Cortex of kidney (tissue), 1 donor: ENCODE measurements at places on chromosomes 4 and X.

DNA sequence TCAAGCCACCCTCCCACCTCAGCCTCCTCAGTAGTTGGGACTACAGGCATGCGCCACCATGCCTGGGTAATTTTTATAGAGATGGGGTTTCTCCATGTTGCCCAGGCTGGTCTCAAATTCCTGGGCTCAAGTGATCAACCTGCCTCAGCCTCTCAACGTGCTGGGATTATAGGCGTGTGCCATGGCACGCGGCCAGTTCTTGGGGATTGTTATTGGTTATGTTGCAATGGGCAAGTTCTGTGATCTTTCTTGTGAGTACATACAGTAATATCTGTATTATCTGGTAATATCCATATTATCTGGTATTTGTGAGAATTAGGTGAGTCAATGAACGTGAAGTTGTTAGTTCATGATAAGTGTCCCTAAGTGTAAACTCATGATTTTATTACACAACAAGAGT is 90.3 kb upstream of the TBL1X start:
- DNase-seq, result no peak

DNA sequence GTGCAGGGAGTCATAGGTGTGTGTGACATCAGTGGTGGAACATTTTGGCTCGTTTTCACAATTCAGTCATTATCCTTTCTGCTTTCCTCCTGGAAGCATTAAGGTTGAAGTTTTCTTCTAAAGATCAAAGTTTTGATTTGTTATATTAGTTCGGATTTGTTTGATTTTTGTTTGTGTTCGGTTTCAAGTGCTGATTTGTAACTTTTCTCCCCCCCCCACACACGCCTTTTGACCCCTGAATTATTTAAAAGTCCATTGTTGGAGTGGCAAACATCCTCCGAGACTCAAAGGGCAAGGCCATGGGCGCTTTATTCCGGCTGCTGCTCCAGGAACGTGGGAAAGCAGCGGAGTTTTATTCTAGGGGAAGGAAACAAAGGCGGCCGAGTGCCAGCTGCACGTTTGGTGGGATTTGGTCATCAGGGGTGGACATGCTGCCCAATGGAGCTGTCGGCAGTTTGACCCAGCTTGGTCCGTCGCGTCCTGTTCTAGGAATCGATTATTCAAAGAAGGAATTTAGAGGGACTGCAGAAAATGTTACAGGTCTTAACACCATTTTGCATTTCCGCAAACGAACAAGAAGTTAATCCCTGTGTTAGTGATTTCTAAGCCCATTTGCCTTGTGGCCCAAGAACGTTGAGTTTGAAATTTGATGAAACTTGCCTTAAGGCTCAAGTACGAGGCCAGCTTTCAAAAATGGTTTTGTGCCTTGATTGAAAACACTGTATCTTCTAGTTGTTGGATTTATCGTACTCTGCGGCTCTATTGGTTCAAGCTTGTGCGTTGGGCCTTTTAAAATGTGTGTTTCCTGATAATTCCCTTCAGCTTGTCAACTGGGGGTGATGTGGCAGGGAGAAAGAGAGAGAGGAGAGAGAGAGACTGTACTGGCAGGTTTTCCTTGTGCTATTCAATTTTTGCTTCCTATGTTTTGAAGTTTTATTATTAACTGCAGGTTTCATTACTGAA is 565 bp upstream of the ZNF41 start:
- no peak for DNase-seq

DNA sequence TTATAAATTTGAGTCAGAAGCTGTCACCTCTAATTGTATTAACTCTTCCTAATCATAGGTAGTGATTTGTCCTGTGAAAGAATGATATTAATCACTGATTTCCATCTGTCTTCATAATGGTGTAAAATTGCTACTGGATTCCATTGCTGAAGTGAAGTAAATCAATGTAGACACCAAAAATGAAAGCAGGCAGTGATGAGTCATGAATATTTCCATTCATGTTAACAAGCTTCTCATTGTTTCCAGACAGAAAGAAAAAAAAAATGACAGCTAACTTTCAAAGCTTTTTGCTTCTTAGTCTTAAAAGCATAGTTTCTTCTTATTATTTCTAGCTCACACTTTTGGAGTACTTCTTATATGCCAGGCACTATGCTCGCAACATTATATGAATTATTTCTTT is 21.5 kb downstream of the FAM114A1 start:
- no peak for DNase-seq

- DNase-seq, result no peak
Observed at GRCh38 chr4:78205591-78205990, 148.5 kb downstream of the FRAS1 start.

DNA sequence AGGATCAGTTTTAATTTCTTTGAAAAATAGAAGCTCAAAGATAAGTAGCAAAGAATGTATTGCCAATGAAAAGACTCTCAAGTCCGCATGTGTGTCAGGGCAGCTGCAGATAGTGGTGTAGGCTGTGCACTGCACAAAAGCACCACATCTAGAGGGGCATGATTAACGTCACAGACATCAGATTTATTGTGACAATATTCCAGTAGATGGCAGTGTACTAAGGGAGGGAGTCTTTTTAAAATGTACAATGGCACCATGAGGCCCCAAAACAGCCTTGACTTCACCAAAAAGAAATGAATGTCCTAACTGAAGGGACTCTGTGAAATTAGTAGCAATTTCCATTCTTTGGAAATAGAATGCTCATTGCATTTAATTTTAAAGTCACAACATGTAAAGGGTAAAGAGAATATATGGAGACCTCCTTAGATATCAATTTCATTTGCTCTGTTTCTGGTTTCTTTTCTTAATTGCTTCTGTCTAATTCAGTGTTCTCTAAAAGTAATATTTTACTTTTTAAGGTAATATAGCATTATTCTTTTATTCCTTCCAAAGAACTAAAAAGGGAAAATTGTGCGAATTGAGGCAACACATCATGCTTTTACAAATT is 98.4 kb downstream of the ZNF827 start:
- DNase-seq, result no peak

GRCh38 chrX:10146346-10146745 is 10.4 kb upstream of the CLCN4 start:
- no peak for DNase-seq

GRCh38 chrX:32150141-32150540 is 1061.2 kb downstream of the DMD start:
- DNase-seq, result no peak

- no peak for DNase-seq
Observed at GRCh38 chr4:88964450-88964849, 92.5 kb downstream of the FAM13A start.

GRCh38 chr4:69490271-69490670 is 5.4 kb downstream of the UGT2B4 start:
- no peak for DNase-seq

GRCh38 chr4:168631241-168632162 is 134.7 kb downstream of the PALLD start:
- no peak for DNase-seq

DNA sequence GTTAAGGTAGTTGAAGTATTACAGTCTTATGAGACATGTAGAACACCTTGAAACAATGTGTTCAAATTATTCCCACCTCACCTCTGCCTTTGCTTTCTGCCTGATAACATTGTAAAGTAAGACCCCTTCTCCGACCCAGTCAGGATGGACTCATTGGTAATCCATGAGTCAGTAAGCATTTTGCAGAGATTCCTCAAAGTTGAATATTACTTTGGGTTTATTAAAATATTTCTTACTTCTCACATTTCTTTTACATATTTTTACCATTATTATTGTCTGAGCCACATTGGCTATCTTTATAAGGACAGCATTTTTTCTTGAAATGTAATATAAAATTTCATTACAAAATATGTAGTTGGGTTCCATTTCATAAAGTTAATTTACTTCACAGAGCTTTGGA is 201.6 kb downstream of the BMPR1B start:
- DNase-seq, result no peak

DNA sequence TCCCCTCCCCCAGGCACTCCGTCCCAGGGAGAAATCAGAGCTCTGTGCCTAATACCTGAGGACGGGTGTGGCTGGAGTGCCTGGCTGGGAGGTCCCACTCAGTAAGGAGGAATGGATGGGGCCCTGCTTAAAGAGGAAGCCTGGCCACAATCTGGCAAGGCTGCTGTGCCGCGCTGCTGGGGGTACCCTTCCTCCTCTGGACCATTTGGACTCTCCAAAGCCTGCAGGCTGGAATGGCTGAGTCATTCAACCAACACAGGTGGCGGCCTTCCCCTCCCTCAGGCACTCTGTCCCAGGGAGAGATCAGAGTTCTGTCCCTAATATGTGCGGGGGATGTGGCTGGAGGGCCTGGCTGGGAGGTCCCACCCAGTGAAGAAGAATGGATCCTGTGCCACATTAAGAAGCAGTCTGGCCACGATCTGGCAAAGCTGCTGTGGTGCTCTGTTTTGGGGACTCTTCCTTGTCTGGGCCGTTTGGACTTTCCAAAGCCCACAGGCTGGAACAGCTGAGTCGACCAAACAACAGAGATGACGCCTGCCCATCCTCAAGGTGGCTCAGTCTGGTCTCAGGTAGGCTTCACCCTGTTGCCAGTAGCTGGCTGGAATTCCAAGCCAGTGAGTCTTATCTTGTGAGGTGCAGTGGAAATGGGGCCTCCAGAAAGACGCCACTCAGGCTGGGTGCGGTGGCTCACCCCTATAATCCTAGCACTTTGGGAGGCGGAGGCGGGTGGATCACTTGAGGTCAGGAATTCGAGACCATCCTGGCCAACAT is 127.3 kb upstream of the HUWE1 start:
- DNase-seq, result no peak

- DNase-seq, result no peak
Observed at GRCh38 chrX:19661961-19662360, 146.7 kb upstream of the MAP3K15 start.
